ENCODE measurements at places on chromosomes 5 and 9.
A peak's percentile ranks its signal among the peaks of the same experiment; 100 is the strongest.

GRCh38 chr5:176803943-176804498 is 6.3 kb upstream of the UNC5A start:
- peak; percentile 85 for DNase-seq

- no peak for DNase-seq
Measured at GRCh38 chr9:126839301-126839700, 21.1 kb upstream of the ZBTB34 start.

DNA sequence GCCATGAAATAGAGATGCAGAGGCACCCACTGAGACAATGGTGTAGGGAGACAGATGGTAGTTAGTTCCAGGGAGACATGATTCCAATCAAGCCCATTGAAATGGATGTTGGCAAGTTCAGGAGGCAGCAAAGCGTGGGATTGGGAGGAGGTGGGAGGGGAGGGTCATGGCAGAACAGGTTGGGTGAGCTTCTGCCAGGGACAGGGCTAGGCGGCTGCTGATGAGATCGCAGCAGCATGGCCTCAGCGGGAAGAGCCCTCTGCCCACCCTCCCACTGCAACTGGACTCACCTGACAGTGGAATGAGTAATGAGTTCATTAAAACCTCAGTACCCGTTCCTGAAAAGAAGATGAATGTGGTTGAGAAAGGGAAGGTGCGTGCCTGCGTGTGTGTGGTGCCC is 418.2 kb downstream of the CDK5RAP2 start:
- DNase-seq, result no peak

GRCh38 chr9:124017051-124017928 is 5.7 kb downstream of the LHX2 start:
- DNase-seq, result peak; percentile 41

DNA sequence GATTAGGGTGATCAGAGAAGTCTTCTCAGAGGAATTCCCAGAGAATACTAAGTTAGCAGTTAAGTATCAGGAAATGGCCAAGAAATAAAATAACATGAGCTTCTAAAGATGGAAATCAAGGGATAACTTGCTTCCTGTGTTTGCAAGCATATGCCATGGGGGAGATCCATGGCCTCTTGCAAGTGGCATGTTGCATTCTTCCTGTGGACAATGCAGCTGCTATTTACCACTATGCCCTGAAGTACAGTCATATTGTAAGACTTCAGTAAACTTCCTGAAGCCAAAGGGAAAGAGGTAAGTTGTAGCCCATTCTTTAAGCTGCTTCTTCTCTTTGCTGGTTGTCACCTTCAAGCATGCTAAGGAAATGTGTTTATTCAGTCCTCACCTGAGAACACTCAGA is 154.7 kb upstream of the RUSC2 start:
- DNase-seq, result no peak

GRCh38 chr5:55720188-55720703 is 8.1 kb upstream of the SLC38A9 start:
- DNase-seq, result no peak

DNA sequence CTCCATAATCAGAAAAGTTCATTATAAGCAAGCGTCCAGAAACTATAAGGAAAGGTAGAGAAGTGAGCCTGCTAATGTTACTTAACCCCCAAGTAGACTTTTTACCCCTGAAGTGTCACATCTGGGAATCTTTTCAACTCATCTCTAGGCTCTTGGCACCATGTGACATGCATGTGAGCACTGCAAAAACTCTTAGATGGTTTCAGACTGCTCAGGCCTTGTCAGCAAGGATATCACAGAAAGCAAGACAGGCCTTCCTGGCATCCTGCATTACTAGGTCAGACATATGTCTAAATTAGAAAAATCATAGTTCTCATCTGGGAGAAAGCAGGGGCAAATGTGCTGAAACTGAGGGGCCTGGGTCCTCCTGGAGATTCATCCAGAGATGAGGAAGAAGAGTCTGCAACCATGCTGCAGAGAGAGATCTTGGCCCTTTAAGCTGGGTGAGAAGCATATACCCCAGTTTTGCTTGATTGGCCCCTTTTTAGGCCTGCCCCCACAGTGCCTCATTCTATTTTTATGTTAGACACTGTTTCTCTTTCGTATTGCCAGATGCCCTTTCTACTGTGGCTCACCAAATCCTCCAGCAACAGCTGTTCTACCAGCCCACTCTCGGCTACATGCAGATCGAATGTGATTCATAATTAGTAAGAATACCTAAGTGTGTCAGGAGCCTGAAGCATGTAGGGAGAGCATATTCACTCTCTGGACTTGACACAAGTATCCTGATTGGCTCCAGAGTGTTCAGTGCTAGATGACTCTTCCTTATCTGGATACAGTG is 19.0 kb downstream of the TMEM8B start:
- DNase-seq, result no peak

GRCh38 chr9:103116246-103116645 is 121.1 kb downstream of the CYLC2 start:
- DNase-seq, result no peak

GRCh38 chr9:128374221-128374675 is 3.1 kb downstream of the URM1 start:
- DNase-seq, result no peak

- no peak for DNase-seq
Measured at GRCh38 chr5:56457887-56458812, 225.0 kb upstream of the ANKRD55 start.

DNA sequence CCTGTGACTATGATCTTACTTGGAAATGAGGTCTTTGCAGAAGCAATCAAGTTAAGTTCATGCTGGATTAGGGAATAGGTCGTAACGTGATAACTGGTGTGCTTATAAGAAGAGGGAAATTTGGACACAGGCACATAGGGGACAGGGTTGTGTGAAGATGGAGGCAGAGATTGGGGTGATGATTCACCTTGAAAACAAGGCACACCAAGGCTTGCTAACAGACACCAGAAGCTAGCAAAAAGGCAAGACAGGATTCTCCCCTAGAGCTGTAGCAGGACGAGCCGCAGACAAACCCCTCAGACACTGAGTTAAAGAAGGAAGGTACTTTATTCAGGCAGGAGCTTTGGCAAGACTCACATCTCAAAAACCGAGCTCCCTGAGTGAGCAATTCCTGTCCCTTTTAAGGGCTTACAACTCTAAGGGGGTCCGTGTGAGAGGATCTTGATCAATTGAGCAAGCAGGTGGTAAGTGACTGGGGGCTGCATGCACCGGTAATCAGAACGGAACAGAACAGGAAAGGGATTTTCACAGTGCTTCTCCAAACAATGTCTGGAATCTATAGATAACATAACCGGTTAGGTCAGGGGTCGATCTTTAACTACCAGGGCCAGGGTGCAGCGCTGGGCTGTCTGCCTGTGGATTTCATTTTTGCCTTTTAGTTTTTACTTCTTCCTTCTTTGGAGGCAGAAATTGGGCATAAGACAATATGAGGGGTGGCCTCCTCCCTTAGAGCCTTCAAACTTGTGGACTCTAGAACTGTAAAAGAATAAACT is 57.5 kb upstream of the S1PR3 start:
- DNase-seq, result no peak

GRCh38 chr9:113541019-113541900 is 77.7 kb downstream of the RGS3 start:
- peak; percentile 71 for DNase-seq

GRCh38 chr5:172901012-172901780 is 58.0 kb upstream of the RPL26L1 start:
- DNase-seq, result peak; percentile 51

GRCh38 chr5:62720031-62720441 is 141.4 kb downstream of the LRRC70 start:
- DNase-seq, result peak; percentile 61

DNA sequence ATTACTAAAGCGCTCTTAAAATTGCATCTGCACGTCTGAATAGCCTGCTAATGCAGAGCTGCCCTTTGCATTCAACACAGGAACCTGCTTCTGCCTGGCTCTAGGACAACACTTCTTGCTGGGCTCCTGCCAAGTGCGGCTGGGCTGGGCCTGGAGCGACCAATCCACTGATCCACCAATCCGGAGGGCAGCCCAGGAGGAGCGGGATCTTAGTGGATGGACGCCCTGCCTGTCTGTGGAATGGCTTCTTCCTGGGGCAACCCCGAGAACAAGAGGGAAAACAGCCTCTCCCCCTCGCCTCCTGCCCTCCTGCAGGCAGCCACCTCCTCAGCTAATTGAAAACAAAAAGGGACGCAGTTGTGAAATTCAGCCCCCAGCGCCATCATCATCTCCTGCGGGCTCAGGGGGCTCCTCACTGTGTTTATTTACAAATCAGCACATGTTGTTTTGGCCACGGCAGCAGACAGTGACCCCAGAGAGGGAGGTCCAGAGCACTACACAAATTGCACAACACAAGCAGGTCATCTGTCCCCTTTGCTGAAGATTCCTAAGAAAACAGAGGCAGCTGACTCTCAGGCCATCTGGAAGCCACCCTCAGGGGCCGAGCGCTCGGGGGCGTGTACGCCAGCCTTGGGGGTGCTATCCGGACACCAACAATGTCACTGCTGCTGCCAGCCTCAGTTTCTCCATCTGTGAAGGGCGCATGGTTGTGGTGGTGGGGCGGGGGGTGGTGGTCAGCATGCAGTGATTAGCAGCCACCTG is 57.3 kb downstream of the GADD45G start:
- peak; percentile 91 for DNase-seq

DNA sequence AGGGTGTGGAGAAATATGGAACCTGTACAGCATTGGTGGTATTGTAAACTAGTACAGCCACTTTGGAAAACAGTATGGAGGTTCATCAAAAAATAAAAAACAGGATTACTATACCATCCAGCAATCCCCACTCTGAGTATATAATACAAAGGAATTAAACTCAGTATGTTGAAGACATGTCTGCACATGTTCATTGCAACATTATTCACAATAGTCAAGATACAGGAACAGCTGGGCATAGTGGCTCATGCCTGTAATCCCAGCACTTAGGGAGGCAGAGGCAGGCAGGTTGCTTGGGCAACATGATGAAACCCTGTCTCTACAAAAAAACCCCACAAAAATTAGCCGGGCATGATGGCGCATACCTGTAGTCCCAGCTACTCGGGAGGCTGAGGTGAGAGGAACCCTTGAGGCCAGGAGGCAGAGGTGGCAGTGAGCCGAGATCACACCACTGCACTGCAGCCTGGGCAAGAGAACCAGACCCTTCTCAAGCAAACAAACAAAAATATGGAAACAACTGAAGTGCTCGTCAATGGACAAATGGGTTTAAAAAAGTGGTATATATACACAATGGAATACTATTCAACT is 63.6 kb downstream of the TMEM174 start:
- DNase-seq, result no peak

GRCh38 chr9:83012922-83013838 is 49.8 kb downstream of the RASEF start:
- DNase-seq, result no peak

DNA sequence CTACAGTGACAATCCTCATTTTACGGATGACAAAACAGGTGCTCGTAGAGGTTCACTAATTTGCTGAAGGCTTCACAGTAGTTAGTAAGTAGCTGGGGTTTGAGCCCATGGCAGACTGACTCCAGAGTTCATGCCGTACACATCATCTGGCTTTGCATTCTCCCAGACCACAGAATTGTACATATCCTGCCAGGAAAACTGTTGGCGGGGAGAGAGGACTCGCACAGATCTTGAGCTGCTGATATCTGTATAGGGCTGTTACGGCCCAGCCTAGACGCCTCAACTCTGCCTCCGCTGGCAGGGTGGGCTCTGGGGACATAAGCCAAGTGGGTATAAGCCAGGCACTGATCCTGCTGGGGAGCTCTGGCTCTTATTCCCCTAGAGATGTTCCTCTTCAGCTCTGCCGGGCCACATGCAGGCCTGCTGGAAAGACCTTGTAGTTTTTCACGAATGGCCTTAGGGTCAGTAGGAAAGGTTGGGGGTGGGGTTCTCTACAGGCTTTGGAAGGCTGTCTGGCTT is 16.3 kb downstream of the LARP1 start:
- DNase-seq, result no peak

- DNase-seq, result no peak
Measured at GRCh38 chr5:56639476-56639875, 175.9 kb upstream of the MAP3K1 start.

DNA sequence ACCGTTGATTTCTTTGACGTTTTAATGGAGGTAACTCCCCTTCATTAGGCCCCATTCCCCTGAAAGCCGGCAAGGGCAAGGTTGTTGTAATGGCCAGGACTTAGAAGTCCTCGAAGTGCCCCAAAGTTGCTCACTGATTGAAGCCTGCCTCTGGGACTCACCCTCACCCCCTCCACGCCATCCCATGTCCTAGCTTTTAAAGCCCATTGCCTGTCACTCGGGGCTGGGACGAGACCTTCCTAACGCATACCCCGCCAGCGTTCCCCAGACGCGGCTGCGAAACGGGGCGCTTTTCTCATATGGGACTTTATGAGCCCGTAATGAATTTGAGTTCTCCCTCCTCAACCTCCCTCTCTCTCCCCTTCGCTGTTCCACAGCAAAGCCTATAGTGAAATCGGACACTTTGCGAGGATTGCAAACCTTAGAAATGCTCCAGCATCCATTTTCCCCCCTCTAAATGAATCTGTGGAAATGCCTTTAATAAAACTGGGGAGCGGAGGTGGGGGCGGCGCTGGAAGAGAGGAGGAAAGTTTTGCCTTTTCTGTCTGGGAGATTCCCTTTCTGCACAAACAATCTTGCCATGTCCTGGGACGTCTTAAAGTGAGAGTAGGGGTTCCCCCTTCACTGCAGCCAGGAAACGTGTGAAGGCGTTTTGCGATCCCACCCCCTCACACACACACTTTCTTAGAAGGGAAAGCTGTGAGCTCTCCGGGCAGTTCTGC is 1.5 kb downstream of the PAPPA start:
- peak; percentile 20 for DNase-seq

DNA sequence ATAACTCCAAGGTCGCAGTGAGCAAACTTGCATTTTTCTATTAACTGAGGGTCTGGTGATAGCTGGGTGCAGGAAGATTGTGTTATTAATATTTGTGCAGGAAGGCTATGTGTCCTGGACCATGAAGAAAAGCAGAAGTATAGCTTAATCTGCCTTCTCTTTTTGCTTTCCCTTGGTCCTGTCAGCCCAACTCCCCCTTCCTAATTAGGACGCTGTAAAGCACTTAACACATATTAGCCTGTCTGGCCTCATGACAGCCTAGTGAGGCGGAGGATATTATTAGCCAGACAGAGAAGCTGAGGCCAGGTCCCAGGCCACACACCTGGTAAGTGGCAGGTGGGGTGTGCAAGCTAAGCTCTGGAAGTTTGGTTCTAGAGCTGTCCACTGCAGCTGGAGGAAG is 29.5 kb downstream of the SLC46A2 start:
- DNase-seq, result no peak

GRCh38 chr9:126165755-126166154 is 160.9 kb upstream of the MVB12B start:
- no peak for DNase-seq

- DNase-seq, result peak; percentile 26
Measured at GRCh38 chr5:79774171-79774854, 84.7 kb downstream of the CMYA5 start.

DNA sequence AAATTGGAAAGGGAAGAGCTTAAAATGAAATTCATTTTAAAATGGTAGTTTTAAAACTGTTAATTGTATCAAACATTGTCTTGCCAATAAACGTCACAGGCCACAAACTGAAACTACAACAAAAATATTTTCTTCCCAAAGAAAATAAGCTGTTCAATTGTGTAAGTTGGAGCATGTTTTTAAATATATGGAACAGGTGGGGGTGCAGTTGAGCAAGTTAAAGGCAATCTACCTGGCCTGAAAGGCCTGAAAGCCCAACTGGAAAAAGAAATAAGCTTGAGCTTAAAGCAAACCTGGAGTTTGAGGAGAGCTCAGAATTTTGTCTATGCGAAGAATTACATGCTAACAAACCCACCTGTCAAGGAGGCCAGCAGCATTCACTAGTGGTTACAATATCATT is 439.5 kb downstream of the ACTL7B start:
- no peak for DNase-seq
